Stomach (tissue), 19 donors: ENCODE measurements at places on chromosomes 2 and 18. TPM values are rescaled to one million over a fixed set of nuclear protein-coding genes. Genes with fewer than 3 reads are reported as not detected.

CRYGD gene
- not detected for total RNA-seq

SIX2 gene
- 17.9 TPM for total RNA-seq

TP53I3 gene
- total RNA-seq, result 9.3 TPM

SERPINB4 gene
- total RNA-seq, result not detected

SOCS6 gene
- 56.7 TPM for total RNA-seq

- peaks cover 13% of the 10 kb centered on the region for H3K4me1 ChIP-seq
- DNase-seq, result no peak
- H3K27me3 ChIP-seq, result no peaks in the 10 kb centered on the region
- peak overlapping the region; percentile 31 for H3K27ac ChIP-seq
- H3K36me3 ChIP-seq, result peaks cover 33% of the 10 kb centered on the region
- H3K4me3 ChIP-seq, result no peak overlapping the region
Observed at GRCh38 chr2:240626531-240627300, 1.4 kb downstream of the GPR35 start.

- no peak for DNase-seq
- no peaks in the 10 kb centered on the region for H3K36me3 ChIP-seq
- no peaks in the 10 kb centered on the region for H3K27me3 ChIP-seq
- H3K27ac ChIP-seq, result no peak overlapping the region
Observed at GRCh38 chr18:78939105-78939504, 40.5 kb upstream of the SALL3 start.

DNA sequence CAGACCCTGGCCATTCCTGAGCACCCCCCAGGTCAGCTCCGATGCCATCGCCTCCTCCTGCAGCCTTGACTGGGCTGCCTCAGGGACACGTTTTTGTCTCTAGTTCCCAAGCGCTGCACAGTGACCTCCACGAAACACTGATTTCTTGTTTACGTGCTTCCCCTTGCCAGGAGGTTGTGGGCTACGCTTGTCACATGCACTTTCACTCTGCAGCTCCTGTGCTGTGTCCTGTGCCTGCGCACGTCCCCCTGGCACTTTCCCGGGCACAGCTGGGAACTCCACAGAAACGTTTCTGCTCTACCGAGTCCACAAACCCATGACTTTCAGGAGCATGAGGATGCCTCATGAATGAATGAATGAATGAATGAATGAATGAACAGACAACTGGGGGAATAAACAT is 160.6 kb downstream of the LAMA1 start:
- no peak overlapping the region for H3K27ac ChIP-seq
- no peaks in the 10 kb centered on the region for H3K4me1 ChIP-seq
- H3K4me3 ChIP-seq, result no peak overlapping the region

- H3K36me3 ChIP-seq, result no peaks in the 10 kb centered on the region
- H3K4me3 ChIP-seq, result peak within 1 kb of the TSS; percentile 63
- H3K27me3 ChIP-seq, result peaks cover 43% of the 10 kb centered on the region
- H3K27ac ChIP-seq, result no peak within 1 kb of the TSS
- DNase-seq, result no peak
- H3K4me1 ChIP-seq, result peaks cover 21% of the 10 kb centered on the region
Observed at GRCh38 chr2:24009680-24010476, at the start of gene MFSD2B. Gene MFSD2B, plus strand, starts transcription at chr2:24010085. Its CDS starts 12 bp downstream, at chr2:24010097.

DNA sequence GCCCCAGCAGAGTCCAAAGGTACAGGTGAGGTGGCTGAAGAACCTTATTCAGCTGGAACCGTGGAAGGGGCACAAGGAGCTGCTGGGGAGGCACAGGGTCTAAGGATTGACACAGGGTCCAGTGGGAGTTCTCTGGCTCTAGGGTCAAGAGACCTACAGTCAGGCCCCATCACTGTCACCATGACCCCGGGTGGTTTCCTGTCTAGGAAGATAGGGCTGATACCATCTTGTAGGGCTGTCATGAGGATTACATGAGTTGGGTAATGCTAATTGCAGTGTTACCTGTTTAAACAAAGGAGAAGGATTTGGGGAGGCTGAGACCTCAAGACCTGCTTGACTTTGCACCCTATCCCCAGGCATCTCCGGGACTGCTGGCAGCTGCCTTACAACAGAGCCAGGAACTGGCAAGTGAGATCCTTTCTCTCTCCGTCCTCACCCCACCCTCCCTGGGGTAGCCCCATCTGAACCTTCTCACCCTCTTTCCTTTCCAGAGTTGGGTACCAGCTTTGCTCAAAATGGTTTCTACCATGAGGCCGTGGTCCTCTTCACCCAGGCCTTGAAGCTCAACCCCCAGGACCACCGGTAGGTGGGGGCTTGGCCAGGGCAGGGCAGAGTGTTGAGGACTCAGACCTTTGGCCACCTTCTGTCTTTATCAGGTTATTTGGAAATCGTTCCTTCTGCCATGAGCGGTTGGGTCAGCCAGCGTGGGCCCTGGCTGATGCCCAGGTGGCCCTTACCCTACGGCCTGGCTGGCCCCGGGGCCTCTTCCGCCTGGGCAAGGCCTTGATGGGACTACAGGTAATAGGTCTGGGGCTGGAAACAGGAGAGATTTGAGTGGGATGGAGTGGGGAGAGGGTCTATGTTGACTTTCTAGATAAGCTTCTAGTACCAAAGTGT is 7.5 kb downstream of the LBX2 start:
- no peaks in the 10 kb centered on the region for H3K4me1 ChIP-seq
- H3K4me3 ChIP-seq, result no peak overlapping the region
- no peak for DNase-seq
- H3K27ac ChIP-seq, result no peak overlapping the region
- no peaks in the 10 kb centered on the region for H3K27me3 ChIP-seq

DNA sequence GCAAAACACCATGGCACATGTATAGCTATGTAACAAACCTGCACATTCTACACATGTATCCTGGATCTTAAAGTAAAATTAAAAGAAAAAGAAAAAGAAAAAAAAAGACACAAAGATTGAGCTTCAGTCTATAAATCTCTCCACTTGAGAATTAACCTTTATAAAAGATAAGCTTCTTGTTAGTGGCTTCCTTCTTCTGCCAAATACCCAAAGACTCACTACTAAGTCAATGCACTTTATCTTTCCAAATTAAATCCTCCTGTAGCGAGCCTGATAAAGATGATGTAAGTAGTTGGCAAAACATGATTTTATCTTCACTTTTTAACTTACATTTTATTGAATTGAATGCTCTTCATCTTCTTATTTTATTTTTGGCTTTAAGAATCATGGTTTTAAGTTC is 349.9 kb downstream of the TRIB2 start:
- no peaks in the 10 kb centered on the region for H3K4me1 ChIP-seq
- no peaks in the 10 kb centered on the region for H3K27me3 ChIP-seq
- H3K36me3 ChIP-seq, result no peaks in the 10 kb centered on the region
- H3K27ac ChIP-seq, result no peak overlapping the region

DNA sequence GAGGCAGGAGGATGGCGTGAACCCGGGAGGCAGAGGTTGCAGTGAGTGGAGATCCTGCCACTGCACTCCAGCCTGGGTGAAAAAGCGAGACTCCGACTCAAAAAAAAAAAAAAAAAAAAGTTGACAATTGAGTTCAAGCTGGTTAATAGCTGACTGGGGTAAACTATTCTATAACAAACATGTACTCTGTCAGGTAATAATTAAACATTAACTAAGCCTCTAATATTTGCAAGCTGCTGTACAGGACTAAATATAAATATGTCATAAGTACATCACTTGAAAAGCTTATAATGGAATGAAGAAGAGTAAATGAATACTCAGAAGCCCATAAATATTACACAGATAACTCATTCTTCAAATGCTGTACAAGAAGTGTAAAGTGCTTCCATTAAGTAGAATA is 190.4 kb upstream of the CRIM1 start:
- no peak for DNase-seq
- H3K4me3 ChIP-seq, result no peak overlapping the region

DNA sequence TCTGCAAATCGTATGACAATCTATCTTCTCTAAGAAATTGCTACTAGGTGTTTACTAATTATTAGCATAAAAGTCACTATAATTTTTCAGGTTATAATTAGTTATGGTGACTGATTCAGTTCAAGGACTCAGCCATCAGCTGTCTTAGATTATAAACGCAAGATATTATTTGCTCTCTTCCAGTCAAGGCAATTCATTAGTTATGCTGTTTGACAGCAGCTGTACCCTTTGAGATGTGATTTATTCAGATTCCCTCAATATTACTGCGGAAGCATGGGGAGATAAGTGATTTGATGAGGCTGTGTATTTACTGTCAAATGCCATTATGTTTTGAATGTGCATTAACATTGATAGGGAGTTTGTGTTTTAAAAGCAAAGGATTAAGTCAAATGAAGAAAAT is 558.9 kb upstream of the FSIP2 start:
- no peaks in the 10 kb centered on the region for H3K4me1 ChIP-seq
- H3K36me3 ChIP-seq, result no peaks in the 10 kb centered on the region
- no peak overlapping the region for H3K27ac ChIP-seq
- no peak overlapping the region for H3K4me3 ChIP-seq
- H3K27me3 ChIP-seq, result no peaks in the 10 kb centered on the region
- DNase-seq, result no peak
